ENCODE measurements at places on chromosomes 7 and 10. TPM values are rescaled to one million over a fixed set of nuclear protein-coding genes. Genes with fewer than 3 reads are reported as not detected.

- H3K27ac ChIP-seq = no peak overlapping the region
- no peak for DNase-seq
- H3K4me1 ChIP-seq = no peaks in the 10 kb centered on the region
- peaks cover 12% of the 10 kb centered on the region for H3K36me3 ChIP-seq
These were observed 50.3 kb upstream of the ATP6V0A4 start for GRCh38 chr7:138848056-138848980.

Gene VIPR2
- total RNA-seq = not detected

DNA sequence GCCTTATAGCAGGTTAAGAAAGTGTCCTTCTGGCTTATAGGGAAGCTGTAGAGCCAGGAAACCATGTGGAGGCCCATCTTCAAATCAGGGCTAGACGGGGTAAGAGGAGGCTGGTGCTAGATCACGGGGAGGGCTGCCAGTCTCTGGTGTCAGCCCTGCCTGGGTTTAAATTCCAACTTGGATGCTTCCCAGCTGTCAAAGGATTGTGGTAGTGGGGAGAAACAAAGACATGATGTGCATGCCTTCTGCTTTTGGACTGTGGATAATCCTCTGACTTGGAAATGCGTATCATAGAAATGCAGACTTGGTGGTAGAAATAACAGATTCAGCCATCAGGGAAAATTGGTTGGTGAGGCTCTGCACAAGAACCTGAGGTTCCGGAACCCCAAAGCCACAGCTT, 325.6 kb downstream of the PHTF2 start:
- no peaks in the 10 kb centered on the region for H3K27me3 ChIP-seq
- DNase-seq = no peak
- H3K36me3 ChIP-seq = no peaks in the 10 kb centered on the region
- no peak overlapping the region for H3K4me3 ChIP-seq
- no peak overlapping the region for H3K27ac ChIP-seq

Gene TLX1
- total RNA-seq = 14.3 TPM

GRCh38 chr7:158422887-158423560, 164.6 kb downstream of the PTPRN2 start:
- H3K27ac ChIP-seq = no peak overlapping the region
- DNase-seq = no peak
- no peak overlapping the region for H3K4me3 ChIP-seq
- no peaks in the 10 kb centered on the region for H3K4me1 ChIP-seq

Gene MMD2
- 0.47 TPM for total RNA-seq

Gene UBE2D1
- 48.1 TPM for total RNA-seq

- H3K4me1 ChIP-seq = peaks cover 23% of the 10 kb centered on the region
- peak overlapping the region; percentile 97 for H3K27ac ChIP-seq
- DNase-seq = peak; percentile 41
- H3K27me3 ChIP-seq = peaks cover 16% of the 10 kb centered on the region
- H3K4me3 ChIP-seq = peak overlapping the region; percentile 95
- no peaks in the 10 kb centered on the region for H3K36me3 ChIP-seq
These were observed 1.4 kb upstream of the OSBPL3 start for GRCh38 chr7:24981171-24981951.

- no peak overlapping the region for H3K27ac ChIP-seq
- no peaks in the 10 kb centered on the region for H3K4me1 ChIP-seq
- DNase-seq = no peak
- H3K4me3 ChIP-seq = no peak overlapping the region
- H3K36me3 ChIP-seq = no peaks in the 10 kb centered on the region
These were observed 71.9 kb downstream of the SRI start for GRCh38 chr7:88147949-88148348.

DNA sequence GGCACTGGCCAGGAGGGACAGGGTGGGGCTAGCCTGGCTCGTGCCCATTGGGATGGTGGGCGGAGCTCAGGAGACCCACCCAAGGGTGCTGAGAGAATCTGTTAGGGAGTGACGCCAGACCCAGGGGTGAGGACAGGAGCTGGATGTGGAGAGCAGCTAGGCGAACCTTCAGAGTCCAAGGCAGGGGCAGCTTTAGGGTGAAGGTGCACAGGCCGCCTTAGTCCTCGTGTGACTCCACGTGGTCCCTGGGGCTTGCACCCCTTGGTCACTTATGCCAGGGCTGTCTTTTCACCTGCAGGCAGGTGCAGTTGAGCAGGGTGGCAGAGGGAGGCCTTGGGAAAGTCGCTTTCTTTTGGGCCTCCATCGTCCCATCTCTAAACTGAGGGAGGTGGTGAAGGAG, 4.3 kb downstream of the RAMP3 start:
- no peaks in the 10 kb centered on the region for H3K4me1 ChIP-seq
- H3K27me3 ChIP-seq = peaks cover 16% of the 10 kb centered on the region
- H3K4me3 ChIP-seq = no peak overlapping the region
- H3K27ac ChIP-seq = no peak overlapping the region
- no peak for DNase-seq
- H3K36me3 ChIP-seq = peaks cover 22% of the 10 kb centered on the region

Gene AS3MT
- total RNA-seq = 8.3 TPM

- H3K36me3 ChIP-seq = no peaks in the 10 kb centered on the region
- peaks cover 2% of the 10 kb centered on the region for H3K27me3 ChIP-seq
- peaks cover 5% of the 10 kb centered on the region for H3K4me1 ChIP-seq
- peak; percentile 58 for DNase-seq
- peak overlapping the region; percentile 91 for H3K27ac ChIP-seq
These were observed 744 bp downstream of the CREM start for GRCh38 chr10:35127289-35127891.

GRCh38 chr7:128745706-128746105, 6.5 kb downstream of the CALU start:
- no peak for DNase-seq
- no peak overlapping the region for H3K27ac ChIP-seq
- no peaks in the 10 kb centered on the region for H3K36me3 ChIP-seq
- H3K4me3 ChIP-seq = no peak overlapping the region
- no peaks in the 10 kb centered on the region for H3K27me3 ChIP-seq
- peaks cover 3% of the 10 kb centered on the region for H3K4me1 ChIP-seq

- peaks cover 6% of the 10 kb centered on the region for H3K36me3 ChIP-seq
- peaks cover 5% of the 10 kb centered on the region for H3K4me1 ChIP-seq
- H3K4me3 ChIP-seq = peak overlapping the region; percentile 41
- H3K27ac ChIP-seq = no peak overlapping the region
- peak; percentile 66 for DNase-seq
These were observed 5.5 kb downstream of the ELOVL3 start for GRCh38 chr10:102231357-102232318.

Measured in glutamatergic neuron (in vitro differentiated cells).